ENCODE measurements at places on chromosomes 2 and 18.

DNA sequence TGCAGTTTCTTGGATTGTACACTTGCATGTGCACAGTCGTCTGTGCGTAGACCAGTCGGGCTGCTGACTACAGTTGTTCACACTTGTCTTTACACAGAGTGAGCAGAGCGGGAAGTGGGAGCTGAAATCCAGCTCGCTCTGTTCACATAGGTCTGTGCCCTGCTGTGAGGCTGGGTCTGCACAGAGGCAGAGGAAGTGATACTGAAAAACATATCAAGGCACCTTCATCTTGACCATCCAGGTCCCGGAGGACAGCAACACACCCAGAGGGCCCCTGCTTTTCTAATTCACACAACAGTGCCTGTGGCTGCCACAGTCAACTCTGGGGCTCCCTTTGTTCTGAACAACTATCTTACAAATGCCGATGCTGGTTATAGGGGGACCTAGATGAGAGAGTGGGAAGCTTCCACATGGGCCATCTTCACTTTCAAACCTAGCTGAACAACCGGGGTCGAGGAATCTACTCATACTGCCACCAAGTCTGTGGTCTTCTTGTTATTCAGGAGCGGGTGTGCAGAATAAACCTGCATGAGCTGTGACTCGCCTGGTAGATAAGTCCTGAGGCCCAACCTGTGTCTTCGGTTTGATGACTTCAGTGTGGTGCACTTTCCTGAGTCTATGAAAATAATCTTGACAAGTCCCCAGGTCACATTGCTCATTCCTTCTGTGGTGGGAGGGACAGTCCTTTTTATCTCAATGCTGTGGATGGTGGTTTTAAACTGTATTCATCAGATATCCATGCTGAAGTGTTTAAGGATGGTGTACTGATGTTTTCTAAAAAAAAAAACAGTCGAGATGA is 3.5 kb upstream of the ADNP2 start:
- no peak for DNase-seq

DNA sequence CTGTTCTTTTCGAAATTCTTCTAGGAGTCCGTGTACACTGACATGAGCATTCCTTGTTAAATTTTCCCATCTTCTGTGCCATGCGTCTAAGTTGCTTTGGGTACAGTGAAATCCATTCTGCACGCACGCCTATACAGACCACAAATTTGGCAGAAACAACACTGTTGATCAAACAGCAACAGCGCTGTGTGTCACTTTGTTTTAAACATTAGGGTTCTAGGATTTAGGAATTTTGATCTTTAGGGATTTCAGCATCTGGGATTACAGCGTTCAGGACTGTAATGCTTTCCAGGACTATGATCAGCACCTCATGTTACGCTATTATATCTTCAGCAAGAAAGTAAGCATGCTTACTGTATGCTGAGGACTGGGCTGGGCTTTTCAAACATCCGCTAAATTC is 47.1 kb upstream of the FHL2 start:
- no peak for DNase-seq

DNA sequence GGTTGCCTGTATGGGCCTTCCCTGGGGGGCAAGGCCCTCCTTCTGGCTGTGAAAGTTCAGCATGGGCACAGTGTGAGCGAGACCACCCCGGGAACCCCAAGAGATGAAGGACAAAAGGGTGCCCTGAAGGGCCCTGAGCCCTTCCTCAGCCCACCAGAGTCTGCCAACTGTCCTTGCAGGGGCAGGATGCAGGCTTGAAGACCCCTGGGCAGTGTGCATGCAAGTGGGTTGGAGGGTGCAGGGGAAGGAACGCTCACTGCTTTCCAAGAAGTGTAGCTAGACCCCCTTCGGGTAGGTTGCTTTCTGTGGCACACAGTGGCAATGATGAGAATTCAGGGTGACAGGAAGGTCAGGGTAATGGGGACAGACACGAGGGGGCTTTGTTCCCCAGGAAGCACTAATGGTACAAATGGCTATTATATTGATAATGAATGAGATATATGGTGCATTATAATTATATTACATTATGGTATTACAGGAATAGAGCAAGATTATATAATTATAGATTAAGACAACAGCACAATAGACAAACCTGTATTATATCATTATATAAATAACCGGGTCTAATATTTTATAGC is 228.7 kb downstream of the ATAD2B start:
- no peak for DNase-seq

GRCh38 chr2:209719034-209719433 is 52.6 kb upstream of the UNC80 start:
- peak; percentile 0 for DNase-seq

- DNase-seq, result no peak
These were observed 75.4 kb downstream of the FHOD3 start for GRCh38 chr18:36372903-36373311.

GRCh38 chr2:115314119-115314518 is 871.7 kb downstream of the DPP10 start:
- no peak for DNase-seq

GRCh38 chr18:50044402-50044801 is 150.5 kb downstream of the MYO5B start:
- no peak for DNase-seq

GRCh38 chr2:160442603-160443002 is 51.0 kb downstream of the RBMS1 start:
- no peak for DNase-seq

- no peak for DNase-seq
These were observed 456.9 kb upstream of the TNP1 start for GRCh38 chr2:217316743-217317142.

DNA sequence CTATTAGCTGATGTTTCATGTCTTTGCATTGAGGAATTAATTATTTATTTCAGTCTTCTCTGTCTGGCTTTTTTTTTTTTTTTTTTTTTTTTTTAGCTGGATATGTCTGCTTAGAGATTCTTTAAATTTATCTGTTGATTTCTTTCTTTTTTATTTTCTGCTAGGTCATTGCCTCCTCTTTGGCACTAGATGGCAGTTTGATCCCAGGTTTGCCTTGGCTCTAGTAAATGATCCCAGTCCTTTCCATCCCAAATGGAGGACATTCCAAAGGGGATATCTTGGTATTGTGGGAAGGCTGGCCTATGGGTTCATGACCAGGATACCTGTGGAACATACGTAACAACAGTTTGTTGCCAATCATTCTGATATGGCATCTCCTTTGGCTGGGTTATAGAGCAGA is 339.5 kb upstream of the GCFC2 start:
- DNase-seq, result no peak

DNA sequence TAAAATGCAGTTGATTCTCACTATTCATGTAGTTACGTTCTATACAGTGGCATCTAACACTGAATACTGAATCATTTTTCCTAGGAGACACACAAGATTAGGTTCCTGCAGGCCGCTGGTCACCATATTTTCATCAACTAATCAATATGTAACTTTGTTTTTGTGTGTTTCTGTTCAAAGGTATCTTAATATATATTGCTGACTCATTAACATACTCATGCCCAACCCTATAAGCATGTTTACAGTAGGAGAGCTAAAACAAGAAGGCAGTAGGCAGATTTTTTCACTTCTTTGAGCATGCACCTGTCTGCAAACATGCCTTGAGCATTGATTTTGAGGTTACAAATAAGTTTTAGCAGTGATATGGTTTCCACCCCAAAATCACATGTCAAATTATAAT is 30.3 kb upstream of the CNGA3 start:
- no peak for DNase-seq

GRCh38 chr2:41399437-41400087 is 648.3 kb upstream of the PKDCC start:
- DNase-seq, result no peak

DNA sequence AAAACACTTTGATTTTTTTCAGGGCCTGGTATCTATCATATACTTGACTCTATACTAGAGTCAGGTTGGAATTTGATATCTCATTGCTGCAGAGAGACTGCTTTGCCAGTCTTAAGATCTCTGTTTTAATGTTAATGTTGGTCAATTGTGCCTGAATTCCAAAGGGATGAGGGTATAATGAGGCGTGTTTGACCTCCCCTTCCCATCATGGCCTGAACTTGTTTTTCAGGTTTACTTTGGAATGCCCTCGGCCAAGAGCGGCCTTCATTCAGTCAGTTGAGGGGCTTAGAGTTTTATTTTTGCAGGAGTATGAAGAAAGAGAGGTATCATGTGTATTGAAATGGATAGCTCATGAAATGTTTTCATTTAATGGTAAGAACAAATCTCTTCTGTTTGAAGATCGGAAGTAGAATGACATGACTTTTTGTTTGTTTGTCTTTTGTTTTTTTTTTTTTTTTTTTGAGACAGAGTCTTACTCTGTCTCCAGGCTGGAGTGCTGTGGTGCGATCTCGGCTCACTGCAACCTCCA is 119.0 kb downstream of the KIAA1328 start:
- no peak for DNase-seq

DNA sequence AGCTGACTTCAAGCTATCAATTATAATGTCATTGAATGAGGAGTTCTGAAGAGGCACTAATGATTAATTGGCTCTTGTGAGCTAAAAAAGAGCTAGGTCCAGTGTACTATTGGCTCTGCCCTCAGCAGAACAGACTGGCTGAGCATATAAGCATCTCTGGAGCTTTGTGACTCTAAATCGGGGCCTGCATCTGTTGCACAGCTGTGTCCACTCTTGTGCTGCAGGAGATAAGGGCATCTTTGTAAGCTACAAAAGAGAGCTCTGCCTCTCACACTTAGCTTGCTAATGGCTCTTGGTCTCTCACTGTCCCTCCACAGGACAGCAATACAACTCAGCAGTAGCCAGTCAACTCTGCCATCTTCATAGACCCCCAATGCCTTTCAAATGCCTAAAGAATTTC is 61.5 kb upstream of the L3MBTL4 start:
- no peak for DNase-seq

Data from NCI-H1436 (cell line).